Fibroblast of pulmonary artery (primary cell): ENCODE measurements at places on chromosomes 5 and 9.
A peak's percentile ranks its signal among the peaks of the same experiment; 100 is the strongest.

DNA sequence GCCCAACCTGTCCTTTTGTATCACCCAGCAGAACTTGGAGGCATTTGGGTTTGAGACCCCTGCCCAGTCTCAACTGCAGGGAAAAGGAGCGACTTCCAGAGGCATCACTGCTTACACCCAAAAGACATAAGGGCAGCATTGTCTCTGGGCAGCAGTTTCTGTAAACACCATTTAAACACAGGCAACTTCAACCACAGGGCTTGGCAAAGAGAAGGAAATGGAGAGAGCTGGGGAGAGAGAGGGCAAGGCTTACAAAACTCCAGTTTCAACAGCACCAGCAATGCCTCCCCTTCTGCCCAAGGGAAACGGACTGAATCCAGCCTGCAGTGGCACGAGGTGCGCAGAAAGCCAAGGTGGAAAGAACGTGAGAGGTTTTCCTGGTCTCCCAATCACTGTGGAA is 147.6 kb downstream of the ROR2 start:
- DNase-seq: no peak

GRCh38 chr9:22645893-22646292 is 199.3 kb downstream of the DMRTA1 start:
- DNase-seq: no peak

DNA sequence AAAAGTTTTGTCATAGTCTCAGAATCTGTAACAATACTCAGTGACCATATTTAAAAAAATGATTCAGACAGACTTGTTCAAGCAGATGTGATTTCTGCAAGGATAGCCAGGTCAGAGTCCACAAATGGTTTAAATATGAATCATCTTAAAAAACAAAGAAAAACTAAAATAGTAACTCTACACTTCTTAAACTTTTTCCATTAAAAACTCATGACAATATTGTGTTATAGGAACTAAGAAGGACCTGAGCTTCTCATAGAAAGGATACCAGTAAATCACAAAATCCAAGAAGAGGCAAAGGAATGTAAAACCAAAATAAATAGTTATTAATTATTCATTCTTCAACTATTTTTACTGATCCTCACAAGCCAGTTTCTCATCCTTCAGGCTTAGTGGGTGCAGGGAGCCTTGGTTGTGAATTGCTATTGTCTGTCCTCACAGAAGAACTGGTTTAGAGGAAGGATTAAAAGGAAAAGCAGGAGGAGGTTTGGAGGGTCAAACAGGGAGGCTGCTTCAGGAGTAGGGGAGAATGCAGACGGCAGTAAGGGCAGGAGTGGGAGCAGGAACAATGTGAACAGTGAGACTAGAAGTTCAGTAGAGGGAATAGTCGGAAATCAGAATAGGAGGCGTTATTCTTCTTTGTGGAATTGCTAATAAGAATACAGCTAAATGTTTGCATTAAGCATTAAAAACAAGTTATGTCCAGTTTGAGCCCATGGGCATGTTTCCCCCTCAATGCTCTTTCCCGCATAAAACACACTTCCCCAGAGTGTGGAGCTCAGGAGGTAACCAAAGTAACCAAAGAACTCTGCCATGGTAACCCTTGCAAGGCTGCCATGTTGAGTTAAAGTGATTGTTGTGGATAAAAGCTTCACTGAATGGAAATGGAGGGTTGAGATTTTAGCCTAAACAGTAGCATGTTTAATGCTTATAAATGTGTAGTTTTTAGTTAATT is 110.7 kb downstream of the CCDC192 start:
- DNase-seq: peak; percentile 82

GRCh38 chr9:121282277-121283079 is 14.5 kb downstream of the GSN start:
- DNase-seq: peak; percentile 85

- DNase-seq: peak; percentile 54
Measured at GRCh38 chr5:157607371-157608161, 32.0 kb upstream of the ADAM19 start.

GRCh38 chr9:16275795-16276624 is 594.5 kb downstream of the BNC2 start:
- DNase-seq: no peak
